NCI-H774 (cell line): ENCODE measurements at places on chromosomes 13 and 19.

- DNase-seq, result no peak
Observed at GRCh38 chr19:4473763-4474513, 1.8 kb downstream of the HDGFL2 start.

- no peak for DNase-seq
Observed at GRCh38 chr13:39108783-39109182, 70.5 kb downstream of the NHLRC3 start.

DNA sequence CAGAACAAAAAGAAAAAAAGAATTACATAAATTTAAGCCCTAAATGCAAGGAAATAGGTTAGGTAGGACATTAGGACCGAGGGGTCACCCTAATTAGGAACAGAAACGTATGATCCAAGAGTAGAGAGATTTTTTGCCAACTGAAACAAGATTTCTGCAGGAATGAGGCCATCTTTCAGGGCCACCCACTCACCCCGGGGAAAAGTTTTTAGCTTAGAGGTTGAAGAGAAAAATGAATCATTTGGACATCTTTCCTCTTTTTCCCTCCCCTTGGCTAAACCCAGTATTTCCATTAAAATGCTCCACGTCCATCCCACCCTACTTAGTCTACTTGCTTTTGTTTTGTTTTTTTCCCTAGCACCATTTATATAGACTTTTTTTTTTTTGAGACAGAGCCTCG, 10.6 kb upstream of the PNMA8A start:
- DNase-seq, result no peak

GRCh38 chr13:22700246-22700887, 480.4 kb upstream of the SGCG start:
- no peak for DNase-seq

DNA sequence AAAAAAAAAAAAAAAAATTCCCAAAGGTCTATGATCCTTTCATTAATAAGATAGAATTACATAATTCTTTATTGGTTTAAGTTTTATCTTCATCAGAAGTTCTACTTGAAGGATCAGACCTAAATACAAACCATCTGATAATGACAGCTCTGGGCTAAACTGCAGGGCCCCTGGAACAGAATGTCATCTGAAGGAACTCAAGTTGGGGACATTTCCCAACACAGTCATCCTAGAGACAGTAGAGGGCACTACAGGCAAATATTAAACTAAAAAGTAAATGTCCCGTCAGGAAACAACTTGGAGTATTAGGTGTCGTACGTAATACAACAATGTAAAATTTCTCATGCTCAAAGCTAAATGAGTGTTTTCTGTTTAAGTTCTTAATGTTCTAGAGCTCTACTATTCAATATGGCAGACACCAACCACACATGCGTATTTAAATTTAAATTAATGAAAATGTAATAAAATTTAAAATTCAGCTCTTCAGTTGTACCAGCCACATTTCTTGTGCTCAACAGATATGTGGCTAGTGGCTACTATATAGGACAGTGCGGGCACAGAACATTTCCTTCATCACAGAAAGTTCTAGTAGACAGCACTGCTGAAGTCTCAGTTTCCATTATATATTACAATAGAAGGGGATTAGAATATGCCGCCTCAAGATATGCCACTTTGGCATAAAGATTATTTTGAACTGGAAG, 21.8 kb upstream of the NAXD start:
- DNase-seq, result peak; percentile 68

DNA sequence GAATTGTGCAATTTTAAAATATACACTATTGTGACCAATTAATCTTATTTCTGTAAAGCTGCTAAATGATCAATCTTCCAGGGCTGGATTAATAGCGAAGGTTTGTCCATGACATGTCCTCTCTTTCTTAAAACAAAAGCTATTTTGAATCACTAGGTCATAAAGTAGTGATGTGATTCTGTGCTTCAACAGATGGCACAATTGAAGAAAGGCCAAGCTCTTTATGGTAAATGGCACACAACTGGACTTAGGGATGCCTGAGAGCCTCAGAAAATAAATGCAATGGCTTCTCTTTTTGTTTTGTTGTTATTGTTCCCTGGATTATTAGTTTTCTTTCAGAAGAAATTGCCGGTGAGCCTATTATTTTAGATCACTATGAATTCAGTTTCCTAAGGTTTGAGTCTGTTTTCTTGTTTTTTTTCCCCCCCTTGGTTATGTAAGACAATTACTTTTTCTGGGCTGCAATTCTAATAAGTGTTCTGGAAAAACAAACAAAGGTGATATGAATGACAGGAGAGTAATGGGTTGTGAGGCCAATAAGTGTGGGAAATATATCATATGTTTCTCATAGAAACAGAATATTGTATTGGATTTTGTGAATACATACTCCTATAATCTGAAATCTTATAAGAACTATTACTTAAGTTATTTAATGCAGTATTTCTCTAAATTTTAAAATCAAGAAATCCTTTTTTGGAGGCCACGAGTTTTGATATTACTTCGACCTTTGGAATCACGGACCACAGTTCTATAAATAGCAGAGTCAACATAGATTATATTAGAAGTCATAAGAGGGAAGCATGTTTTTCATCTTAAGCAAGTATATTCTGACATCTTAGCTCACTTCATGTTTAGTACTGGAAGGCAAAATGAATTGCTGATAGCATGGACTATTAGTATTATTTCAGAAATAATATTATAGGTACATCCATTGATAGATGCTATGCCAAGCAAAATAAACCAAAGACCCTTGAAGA, 16.8 kb downstream of the SLITRK1 start:
- no peak for DNase-seq

DNA sequence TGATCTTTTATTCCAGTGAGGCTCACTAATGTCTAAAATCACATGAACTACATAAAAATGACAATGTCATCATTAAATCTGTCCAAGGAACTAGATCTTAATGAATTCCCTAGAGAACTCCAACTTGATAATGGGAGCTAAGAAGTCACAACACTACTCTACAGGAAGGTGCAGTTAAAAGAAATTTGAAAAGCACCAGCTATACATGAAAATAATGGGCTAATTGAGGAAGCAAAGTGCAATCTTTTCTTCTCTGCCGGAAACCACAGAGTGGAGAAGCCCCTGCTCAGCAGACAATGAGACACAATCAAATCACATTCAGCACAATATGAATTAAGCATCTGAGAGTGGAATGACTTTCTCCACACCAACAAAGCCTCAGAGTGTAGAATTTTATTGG, 261.7 kb downstream of the LHFPL6 start:
- DNase-seq, result no peak

DNA sequence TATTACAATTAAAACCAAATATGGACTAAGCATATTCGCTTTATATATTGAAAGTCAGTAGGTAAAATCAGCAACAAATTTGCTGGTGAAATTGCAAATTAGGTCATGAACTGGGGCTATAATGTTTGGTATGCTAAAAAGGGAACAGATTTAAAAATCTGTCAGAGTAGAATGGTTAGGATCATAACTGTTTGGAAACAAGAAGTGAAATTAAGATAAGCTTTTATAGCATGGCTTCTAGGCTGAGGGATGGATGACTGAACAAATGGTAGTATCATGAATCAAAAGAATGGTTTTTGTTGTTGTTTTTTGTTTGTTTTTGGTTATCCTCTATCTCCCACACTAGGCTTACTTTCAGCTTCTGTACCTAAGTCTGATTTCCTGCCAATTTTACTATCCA, 1090.4 kb downstream of the PCDH9 start:
- no peak for DNase-seq

DNA sequence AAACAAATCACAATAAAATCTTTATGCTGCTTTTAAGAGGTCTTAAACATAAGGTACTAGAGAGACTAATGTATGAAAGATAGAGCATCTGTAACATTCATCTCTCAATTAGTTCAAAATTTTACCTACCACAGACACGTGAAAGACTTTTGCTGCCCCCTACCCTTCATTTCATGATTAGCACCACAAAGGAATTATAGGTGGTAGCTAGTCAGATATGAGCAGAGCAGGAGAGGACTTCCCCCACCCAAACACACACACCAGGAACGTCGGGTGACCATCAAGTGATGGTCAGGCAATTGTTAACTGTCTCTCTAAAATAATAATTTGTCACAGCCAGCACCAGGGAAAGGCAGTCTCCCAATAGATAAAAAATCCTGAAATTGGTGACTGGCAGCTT, 1531.7 kb upstream of the SPRY2 start:
- DNase-seq, result no peak

GRCh38 chr19:49475995-49476880, 2.2 kb downstream of the FLT3LG start:
- no peak for DNase-seq

DNA sequence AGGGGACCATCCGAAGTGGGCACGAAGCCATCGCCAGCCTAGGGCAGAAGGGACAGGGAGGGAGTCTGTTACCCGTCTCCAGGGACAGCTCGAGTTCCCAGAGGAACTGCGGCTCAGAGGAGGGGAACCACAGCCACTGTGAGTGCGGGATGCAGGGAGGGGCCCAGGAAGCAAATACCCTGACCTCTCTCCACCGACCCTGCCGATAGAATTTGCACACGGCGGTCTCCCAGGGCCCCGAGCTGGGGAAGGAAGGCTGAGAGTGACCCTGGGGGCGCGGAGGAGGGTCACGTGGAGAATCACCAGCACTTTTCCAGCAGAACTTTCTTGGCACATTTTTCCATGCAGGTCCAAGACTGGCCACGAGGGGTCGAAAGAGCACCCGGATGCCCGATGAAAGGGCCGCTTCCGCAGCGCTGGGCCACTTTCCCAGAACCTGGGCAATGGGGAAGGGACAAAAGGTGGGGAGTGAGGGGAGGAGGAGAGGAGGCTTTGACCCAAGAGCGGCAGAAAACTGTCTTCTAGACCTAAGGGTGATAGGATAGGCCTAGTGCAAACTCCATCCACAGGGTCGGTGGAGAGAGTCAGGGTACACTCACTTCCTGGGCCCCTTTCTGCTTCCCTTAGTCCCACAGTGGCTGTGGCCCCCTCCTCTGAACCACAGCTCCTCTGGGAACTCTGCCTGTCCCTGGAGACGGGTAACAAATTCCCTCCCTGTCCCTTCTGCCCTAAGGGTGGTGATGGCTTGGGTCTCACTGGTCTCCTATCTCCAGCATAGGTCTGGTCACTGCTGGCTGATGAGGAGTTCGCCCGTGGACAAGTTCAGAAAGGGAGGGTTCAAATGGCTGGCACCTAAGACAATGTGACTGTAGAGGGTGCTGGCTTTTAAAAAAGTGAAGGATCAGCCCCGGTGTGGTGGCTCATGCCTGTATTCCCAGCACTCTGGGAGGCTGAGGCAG, 5.3 kb upstream of the GPR4 start:
- peak; percentile 31 for DNase-seq

- no peak for DNase-seq
Observed at GRCh38 chr13:113219256-113219940, 10.0 kb downstream of the CUL4A start.
